ENCODE measurements at places on chromosomes 5 and 9.

DNA sequence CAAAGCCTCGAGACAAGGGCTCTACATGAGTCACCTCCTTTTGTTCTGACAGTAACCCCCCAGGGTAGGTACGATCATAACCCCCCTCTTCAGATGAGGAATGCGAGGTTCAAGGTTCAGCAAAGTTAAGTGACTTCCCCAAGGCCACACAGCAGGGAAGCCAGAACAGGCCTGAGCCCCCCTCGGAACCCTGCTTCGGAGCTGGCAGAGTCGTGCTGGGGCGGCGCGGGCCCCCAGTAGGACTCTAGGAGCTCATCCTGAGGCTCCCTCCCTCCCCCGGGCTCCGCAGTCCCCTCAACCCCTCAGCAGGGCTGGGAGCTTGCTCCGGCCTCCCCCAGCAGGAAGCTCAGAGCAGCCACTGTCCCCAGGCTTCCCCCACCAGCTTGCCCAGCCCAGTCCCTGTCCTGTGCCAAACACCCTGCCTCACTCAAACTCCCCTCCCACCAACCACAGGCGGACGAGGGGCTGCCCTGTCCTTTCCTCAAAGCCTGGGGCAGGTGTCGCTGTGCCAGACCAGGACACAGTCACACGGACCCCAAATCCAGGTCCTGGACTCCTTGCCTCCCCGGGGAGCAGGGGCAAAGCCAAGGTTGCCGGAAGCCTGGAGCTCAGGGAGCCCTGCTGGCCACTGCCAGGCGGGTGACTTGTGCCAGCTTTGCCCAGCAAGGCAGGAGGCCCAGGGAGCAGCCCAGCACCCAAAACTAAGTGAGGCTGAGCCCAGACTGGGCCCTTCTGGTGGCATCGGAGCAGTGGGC is 5.1 kb downstream of the AGPAT2 start:
- DNase-seq: no peak

GRCh38 chr9:96654450-96655197 is 493 bp downstream of the PRXL2C start:
- peak; percentile 80 for DNase-seq

DNA sequence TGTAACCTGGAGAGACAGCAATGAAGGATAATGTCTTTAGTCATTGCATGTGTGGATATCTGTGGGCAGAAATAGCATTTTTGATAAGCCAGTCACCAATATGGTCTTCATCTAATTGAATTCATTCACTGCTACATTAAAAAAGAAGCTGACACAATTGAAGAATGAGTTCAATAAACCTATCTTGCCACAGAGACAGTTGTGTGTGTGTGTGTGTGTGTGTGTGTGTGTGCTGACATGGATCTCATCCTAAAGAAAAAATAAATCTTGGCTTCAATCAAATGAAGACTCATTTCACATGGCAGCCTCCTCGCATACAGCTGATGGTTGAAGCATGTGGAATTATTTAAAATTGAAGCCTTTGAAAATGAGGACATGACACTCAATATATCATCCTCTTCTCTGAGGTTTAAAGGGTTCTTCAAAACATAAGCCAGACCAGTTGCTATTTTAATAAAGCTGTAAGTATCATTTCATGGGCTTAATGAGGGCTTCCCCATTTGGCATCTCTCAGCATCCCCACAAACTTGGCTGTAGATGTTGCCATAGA is 118.5 kb upstream of the PTPN3 start:
- no peak for DNase-seq

- DNase-seq: peak; percentile 100
These were observed 61.4 kb upstream of the FST start for GRCh38 chr5:53418826-53419658.

- DNase-seq: no peak
These were observed 174.9 kb downstream of the TMEM161B start for GRCh38 chr5:88093765-88094164.

- DNase-seq: no peak
These were observed 99.1 kb downstream of the PTTG1 start for GRCh38 chr5:160520609-160521391.

- DNase-seq: peak; percentile 82
These were observed 110.5 kb downstream of the ADAMTS12 start for GRCh38 chr5:33781286-33781685.

DNA sequence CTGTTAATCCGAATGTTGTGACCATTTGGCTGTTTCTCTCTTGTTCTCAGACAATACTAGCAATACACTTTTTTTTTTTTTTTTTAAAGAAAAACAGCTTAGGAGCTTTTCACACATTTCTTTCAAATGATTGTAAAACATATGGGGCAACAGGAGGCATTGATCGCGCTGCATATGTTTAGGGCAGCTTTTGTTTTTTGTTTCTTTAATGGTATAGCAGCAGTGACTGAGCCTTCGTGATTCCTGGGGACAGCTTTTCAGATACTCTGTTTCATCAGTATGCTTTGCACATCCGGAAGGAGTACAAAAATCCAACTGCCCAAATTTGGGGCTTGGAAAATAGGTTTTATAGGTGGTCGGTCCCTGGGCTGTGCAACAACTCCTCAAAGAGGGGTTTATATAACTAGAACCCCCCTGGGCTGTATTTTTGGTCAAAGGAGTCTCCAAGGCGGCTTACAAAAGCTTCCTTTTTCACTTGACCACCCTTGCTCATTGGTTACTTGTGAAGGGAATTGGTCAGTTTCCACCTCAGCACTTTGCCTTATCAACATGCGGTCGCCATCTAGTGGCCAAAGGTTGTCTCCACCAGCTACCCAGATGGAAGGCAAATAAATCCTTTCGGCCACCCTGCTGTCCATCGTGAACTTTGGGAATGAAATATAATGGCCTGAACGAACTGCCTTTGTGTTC is 91.8 kb downstream of the PDE6A start:
- DNase-seq: peak; percentile 79

DNA sequence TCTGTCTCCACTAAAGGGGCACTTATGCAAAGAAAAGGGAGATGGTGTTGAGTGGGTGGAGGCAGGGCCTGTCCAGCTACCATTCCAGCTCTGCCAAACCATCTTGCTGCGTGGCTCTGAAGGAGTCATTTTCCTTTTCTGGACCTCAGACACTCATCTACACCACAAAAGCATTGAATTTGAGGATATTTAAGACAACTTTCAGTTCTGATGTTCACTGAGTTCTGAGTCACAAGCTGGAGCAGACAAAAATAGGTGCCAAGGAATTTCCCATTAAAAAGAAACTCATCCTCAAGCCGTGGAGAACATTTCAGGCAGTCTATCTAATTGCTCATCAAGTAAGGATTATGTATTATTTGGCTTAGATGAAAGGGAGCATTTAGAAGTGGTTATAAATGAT is 195.0 kb upstream of the TBC1D2 start:
- peak; percentile 47 for DNase-seq

- DNase-seq: peak; percentile 89
These were observed 17.2 kb upstream of the GCNT1 start for GRCh38 chr9:76441551-76442322.

- peak; percentile 44 for DNase-seq
These were observed 174.5 kb upstream of the MAP1B start for GRCh38 chr5:71932655-71933338.

DNA sequence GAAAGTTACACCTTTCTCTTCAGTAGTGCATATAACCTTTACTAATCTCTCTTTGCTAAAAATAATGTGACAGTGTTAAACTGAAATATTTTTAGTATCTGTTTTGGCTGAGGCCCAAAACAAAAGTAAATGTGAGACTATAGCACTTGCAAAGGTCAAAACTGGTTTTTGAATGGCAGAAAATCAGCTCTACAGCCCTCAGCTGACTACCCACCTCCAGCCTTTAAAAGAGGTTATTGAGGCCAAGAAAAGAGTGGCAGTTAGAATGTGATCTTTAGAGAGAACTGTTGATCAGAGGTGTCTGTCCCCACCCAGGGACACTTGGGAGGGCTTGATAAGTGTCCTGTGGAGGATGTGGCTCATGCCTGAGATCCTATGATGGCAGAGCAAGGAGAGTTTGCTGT is 30.9 kb downstream of the PRKACG start:
- no peak for DNase-seq

GRCh38 chr5:156093024-156093423 is 233.9 kb upstream of the SGCD start:
- no peak for DNase-seq

DNA sequence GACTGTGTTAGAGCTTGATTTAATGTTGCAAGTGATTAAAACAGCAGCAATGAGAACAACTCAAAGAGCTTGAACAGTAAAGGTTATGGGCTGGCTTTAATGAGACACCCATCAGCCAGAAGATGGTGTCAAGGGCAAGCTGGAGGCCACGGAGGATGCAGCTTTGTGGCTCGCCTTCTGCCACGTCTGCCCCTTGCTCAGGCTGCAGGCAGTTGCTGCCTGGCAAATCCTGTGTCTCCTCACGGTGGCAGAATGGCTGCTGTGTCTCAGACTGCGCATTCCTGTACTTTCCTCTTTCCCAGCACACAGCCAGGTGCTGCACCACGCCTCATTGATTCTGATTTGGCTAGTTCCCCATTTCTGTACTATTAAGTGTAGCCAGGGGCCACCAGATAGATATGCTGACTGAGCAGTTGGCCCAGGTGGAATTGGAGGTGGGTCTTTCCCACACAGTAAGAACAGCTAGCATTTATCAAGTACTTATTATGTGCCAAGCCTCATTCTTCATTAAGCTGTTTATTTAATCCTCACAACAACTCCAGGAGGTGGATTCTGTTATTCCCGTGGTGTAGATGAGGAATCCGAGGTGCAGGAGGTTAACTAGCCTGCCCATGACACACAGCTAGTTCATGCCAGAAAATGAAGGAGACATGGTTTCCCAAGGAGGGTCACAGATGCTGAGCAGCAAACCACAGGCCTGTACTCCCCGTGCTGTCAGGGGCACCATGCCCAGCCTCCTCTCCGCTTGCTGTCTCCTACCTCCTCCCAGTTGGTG is 3.5 kb downstream of the NXNL2 start:
- no peak for DNase-seq

DNA sequence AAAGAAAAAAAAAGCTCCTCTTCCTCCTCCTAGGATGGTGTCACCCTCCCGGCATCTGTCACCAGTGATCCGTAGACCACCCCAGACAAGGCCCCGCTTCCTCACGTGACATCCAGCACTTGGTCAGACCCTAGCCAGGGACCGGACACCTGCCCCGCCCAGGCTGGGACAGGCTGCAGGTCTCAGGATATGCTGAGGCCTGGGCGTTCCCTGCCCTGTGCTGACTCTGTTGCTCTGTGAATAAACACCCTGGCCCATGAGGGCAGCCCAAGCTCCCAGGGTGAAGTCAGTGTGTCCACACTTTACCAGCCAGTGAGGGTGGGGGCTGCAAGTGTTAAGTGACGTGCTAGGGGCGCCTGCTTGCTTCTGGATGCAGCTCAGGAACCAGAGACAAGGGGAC is 5.6 kb downstream of the EDF1 start:
- DNase-seq: no peak

GRCh38 chr9:113709721-113710120 is 166.4 kb upstream of the ZNF618 start:
- no peak for DNase-seq

GRCh38 chr9:72807765-72808445 is 144.9 kb downstream of the ALDH1A1 start:
- peak; percentile 5 for DNase-seq

DNA sequence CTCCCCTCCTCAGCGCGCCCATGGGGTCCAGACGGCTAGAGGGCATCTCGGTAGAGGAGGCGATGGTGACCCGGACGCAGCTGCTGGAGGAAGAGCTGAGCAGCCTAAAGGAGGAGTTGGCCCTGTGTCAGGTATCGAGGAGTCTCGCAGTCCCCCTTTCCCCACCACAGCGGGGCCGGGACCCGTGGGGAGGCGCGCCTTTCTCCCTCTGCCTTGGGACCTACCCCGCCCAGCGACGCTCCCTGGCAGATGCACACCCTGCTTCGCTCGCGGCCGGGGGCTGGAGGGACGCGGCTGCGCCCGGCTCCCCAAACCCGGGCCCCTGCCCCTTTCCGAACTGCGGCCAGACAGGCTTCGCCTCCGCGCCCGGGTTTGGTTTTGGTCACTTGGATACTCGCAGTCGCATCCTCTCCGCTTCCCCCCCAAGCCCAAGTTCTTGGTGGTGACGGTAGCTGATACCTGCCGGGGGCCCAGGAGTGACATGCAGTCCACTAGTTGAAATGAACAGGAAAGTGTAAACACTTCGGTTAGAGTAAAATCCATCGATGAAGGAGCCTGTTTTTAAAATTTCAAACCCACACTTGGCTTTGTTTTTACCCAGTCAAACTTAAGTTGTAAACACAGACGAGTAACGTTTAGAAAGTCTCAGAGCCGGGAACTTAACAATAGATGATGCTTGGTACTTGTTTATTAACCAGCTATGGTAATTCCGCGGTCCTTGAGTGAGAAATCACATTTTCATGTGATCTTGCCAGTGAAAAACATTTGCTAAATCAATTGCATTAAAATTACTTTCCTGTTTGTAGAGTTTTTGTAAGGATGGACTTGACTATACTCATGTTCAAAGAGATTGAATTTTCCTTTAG is 688 bp downstream of the CNTLN start:
- DNase-seq: peak; percentile 69

GRCh38 chr9:126490871-126491567 is 122.7 kb upstream of the LMX1B start:
- peak; percentile 73 for DNase-seq

DNA sequence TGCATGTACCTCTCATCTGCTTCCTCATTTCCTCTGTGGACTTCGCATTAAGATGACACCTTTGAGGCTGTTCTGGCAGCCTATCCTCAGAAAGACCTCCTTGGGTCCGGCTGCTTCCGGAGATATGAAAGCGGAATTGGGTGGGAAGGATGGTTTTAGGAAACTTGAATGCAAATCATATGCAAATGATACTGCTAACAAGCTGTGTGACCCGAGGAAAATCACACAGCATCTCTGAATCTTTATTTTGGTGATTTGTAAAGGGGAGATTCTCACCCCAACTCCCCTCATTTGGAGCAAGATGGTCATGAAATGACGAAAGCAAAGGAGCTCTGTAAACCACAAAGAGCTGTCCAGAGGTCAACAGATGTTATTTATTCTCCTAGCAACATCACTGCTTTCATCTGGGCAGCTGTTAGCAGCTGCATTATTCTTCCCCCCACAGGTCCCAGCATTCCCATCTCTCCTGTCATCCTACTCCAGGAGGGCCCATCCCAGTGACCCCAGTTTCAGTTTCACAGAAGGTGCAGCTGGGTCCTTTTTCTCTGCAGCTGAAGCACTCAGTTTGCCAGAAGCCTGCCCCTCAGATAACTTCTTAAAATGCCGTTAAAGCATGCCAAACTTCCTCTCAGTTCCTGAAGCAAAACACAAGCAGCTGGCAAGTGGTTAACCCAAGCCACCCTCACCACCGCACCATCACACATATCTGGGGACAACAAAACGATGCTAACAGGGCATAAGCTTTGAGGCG is 269.5 kb downstream of the SEC61B start:
- no peak for DNase-seq

- no peak for DNase-seq
These were observed 76.2 kb downstream of the TMC1 start for GRCh38 chr9:72597601-72598000.

- no peak for DNase-seq
These were observed 195.9 kb upstream of the VLDLR start for GRCh38 chr9:2425676-2426075.

DNA sequence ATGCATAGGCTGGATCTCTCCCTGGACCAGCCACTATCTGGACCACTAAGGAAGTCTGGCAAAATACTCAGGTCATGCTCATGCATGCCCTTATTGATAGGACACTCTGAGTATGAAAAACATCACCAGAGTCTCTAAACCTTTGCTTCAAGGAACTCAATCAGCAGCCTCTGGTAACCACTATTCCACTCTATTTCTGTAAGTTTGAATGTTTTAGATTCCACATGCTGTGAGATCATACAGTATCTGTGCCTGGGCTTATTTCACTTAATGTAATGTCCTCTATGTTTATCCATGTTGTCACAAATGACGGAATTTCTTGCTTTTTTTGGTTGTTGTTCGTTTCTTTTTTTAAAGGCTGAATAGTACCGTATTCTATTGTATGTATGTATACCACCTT is 68.3 kb downstream of the TARS1 start:
- DNase-seq: no peak

GRCh38 chr9:121997791-121998190 is 95.3 kb downstream of the TTLL11 start:
- DNase-seq: no peak

Data from ELR (cell line).